Activated CD4-positive, CD25-positive, alpha-beta regulatory T cell treated with anti-CD3 and anti-CD28 coated beads, Interleukin-2, amount 50 U/mL, for 24 hours (primary cell): ENCODE measurements at places on chromosomes 11 and 22.

- peak; percentile 37 for ATAC-seq
Observed at GRCh38 chr22:41799486-41800347, 762 bp upstream of the CCDC134 start.

- peak; percentile 92 for ATAC-seq
Observed at GRCh38 chr11:110156503-110156902, 63.3 kb downstream of the ZC3H12C start.

DNA sequence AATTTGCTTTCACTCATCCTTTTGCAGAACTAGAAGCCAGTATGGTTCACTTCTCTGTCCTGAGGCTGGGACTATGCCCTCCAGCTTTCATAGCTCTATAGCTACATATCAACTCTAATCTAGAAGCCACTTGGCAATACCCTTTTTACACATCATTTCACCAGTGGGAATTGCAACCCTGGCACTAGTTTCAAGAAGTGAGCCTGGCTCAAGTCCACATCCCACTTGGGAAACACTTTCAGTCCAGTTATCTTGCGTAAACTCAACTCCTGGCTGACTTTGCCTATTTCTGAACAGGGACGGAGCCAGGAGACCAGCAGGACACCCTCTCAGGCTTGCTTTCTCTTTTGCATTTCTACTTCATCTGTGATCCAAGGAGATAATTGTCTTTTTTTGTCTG is 19.9 kb upstream of the FAT3 start:
- ATAC-seq: no peak

GRCh38 chr11:35924811-35925210 is 19.1 kb upstream of the LDLRAD3 start:
- ATAC-seq: no peak

GRCh38 chr11:16604794-16605388 is 133.6 kb upstream of the C11orf58 start:
- ATAC-seq: no peak

DNA sequence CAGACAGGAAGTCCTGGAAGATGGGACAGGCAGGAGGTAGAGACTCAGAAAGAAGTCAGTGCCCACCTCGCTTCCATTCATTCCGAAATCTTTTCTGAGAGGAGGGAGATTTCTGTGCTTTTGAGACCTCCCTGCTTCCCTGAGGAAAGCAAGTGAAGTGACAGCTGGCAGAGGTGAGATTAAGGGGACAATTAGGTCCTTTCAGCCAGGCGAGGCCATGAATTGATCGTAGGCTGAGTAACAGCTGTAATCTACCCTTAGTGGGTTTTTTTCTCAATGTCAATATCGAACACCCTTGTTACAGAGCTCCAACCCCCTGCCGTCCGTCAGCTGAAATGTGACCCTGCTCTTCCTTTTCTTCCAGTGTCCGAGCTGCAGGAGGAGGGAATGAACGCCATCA is 96.0 kb downstream of the PARVA start:
- no peak for ATAC-seq

GRCh38 chr11:68650801-68651200 is 33.5 kb upstream of the GAL start:
- ATAC-seq: no peak

DNA sequence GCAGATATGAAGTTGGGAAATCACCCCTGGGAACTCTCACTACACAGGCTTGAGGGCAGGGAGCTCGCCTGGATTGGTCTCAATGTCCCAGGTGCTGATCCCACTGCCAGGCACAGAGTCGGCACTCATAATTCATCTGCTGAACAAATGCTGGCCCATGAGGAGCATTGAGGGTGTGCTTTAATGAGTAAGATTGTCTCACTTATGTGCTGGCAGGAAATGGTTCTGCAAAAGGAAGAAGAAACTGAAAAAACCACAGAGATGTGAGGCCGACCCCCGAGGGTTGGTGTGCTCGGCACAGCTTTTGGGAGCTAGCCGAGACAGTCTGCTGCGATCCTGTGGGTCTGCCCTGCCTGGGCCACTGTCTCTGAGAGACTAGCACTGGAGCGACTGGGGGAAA is 9.4 kb downstream of the PLAAT2 start:
- ATAC-seq: peak; percentile 96

DNA sequence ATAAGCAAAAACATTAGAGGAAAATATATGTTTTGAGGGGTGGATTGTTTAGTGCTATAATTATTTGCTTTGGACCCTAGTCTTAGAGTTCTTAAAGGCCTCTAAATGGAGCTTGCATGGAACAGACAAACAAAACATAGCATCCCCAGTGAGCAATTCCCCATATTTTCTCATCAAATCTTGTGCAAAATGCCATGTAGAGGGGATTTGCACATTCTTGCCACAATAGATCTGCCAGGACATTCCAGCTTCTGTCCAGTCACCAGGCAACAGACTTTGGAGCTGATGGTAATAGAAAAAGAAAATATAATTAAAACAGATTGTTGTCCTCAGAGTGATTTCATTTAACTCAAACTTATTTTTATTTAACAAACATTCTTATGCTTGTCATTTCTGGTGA is 360.3 kb upstream of the PDGFD start:
- ATAC-seq: no peak

DNA sequence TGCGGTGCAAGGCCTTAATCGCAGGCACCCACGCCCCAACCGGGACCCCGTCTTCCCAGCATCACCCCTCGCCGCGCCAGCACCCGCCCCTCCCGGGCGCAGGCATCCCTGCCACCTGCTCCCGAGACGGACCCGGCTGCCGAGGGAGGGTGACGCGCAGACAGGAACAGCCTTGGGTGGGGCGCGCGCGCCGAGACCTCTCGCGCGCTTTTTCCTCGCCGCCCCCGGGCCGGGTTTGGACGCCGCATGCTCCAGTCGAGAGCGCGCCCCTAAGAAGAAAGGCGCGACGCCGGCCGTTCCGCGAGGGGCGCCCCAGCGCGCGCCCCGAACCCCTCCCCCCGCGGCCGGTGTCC is 504 bp downstream of the CFL1 start:
- ATAC-seq: no peak

GRCh38 chr22:44686873-44687600 is 15.0 kb upstream of the PRR5 start:
- ATAC-seq: no peak

- no peak for ATAC-seq
Observed at GRCh38 chr11:114190630-114191029, 105.6 kb upstream of the NNMT start.

GRCh38 chr22:43246188-43246587 is 59.3 kb upstream of the TTLL12 start:
- no peak for ATAC-seq

- no peak for ATAC-seq
Observed at GRCh38 chr22:33510429-33510904, 409.8 kb downstream of the LARGE1 start.

DNA sequence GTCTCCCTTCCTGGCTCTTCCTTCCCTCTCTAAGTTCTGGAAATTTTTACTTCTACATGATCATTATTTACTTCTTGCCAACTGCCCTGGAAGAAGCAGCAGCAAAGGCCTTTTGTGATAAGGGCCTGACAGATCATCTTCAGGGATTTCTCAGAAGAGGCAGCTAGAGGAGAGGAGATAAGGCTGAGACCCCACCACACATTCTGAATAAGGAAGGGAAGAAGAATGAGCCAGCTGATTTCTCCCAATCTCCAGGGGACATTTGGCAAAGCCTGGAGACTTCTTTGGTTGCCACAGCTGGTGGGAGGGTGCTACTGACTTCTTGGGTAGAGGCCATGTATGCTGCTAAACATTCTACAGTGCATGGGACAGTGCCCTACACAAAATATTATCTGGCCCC is 122.4 kb upstream of the OR9Q1 start:
- no peak for ATAC-seq

GRCh38 chr11:116730601-116731000 is 42.2 kb downstream of the BUD13 start:
- no peak for ATAC-seq

DNA sequence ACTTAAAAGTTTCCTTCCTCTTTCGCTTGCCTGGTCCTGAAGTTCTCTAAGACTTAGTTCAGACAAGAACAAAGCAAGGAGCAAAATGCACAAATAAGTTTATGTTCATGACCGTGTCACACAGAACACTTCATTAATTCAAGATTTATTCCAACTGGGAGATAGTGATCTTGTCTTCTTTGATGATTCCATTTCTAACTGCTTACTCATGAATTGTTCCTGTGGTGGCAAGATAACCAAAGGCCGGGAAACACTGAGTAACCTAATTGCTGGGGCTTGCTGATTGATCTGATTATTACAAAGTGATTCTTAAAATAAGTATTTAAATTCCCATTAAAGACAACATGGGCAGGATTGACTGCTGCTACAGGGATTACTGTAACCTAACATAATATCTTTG is 1462.9 kb upstream of the RAG2 start:
- no peak for ATAC-seq

DNA sequence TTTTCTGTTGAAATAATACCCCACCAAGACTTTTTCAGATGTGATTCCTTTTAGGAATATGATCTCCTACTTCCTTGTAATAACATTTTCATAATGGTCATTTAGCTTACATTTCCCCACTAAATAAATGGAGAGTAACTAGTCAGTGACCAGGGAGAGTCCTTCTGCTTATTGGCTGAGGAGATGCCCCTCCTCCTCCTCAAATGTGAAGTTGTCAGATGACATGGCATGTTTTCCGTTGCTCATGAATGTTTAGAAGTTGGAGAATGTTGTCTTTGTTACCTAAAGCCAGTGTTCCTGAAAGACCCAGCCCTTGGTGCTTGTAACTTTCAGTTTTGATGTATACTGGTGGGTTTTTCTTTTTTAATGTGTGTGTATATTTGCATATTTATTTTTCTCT is 38.2 kb downstream of the CSRP3 start:
- no peak for ATAC-seq

DNA sequence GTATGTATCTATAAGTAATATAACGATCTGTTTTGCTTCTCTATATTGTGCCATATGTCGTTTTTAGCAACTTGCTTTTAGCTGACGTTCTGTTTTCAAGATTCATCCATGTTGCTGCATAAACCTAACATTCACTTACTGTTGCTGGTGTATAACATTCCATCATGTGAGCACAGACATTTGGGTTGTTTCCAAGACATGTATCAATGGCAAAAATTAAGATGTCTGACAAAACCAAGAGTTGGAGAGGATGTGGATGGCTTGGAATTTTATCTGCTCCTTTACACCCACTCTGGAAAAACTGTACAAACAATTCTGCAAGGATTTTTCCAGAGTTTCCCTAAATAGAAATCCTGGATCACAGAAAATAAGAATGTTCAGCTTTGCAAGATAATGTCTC is 40.9 kb downstream of the DGCR2 start:
- ATAC-seq: no peak

GRCh38 chr11:129277198-129277843 is 85.2 kb upstream of the ARHGAP32 start:
- ATAC-seq: no peak

GRCh38 chr11:121334973-121335710 is 42.6 kb downstream of the SC5D start:
- no peak for ATAC-seq

GRCh38 chr22:23824476-23825245 is 14.1 kb downstream of the DERL3 start:
- no peak for ATAC-seq

DNA sequence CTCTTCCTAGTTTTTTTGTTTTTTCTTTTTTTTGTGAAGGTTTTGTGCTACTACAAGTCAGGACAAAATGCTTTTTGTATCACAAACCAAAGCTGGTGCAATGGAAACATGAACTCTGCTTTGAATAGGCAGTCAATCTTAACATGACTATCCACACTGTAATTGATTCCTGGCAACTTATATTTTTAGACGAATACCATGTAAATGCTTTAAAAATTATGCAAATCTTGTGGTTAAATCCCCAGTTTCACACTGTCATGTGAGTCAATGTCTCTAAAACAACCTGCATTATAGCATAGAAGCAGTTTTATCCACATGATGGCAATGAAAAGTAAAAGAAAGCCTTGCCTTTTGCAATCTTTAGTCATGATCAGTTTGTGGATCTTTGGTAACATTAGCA is 8.9 kb downstream of the TRPC6 start:
- ATAC-seq: no peak

DNA sequence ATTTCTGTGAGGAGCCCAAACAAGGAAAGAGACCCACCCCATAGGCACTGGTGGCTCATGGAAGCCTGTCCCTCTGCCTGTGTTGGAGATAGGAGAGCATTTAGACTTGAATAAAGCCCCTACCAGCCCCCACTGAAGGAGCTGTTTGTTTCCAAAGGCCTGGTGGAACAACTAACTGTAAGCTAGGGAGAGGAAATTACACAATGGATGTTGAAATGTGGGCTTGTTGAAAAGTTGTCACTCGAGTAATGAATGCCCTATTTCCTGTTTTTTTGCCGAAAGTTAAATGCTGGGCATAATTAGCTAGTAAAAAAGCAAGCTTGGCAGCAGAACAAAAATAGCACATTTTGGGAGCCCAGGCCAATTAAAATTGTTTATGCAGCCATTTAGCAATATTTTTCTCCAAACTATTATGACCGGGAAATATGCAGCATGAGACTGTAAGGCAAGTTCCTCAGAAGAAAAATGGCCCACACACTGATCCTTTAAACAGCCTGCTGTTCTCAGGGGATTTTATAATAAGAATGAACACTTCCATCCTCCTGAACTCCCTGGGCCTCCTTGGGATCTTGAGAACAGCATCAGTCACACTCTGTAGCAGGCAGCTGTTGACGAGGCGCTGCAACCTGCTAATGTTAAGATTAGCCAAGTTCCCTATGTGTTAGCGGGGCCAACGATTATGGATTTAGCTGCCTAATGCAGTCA is 38.6 kb upstream of the LMO2 start:
- no peak for ATAC-seq

- ATAC-seq: no peak
Observed at GRCh38 chr11:68806931-68807844, 34.5 kb downstream of the CPT1A start.

- no peak for ATAC-seq
Observed at GRCh38 chr11:120819437-120820365, 204.2 kb upstream of the TBCEL start.

GRCh38 chr11:113255096-113255495 is 59.3 kb upstream of the TTC12 start:
- ATAC-seq: no peak

DNA sequence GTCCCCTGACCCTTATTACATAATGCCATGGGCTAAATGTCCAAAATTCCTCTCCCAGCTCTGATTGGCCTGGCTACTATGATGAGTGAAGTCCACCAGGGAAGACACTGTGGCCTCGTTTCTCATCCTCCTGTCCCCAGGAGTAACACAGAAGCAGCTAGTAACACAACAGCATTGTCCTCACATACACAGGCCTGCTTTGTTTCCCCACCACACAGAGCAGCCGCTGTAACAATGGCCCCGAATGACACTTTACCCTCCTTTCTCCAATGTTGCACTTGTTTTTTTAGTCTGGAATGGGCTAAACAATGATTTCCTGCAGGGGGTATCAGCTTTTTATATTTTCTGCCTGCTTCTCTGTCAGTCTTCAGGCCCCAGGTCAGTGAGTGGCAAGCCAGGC is at the start of gene PRR5L:
PRR5L (plus strand) TSS at position 363 of the 400 bp plus-strand sequence. CDS start 104,834 bp downstream, outside the sequence.
- no peak for ATAC-seq

GRCh38 chr22:27997538-27997937 is 78.5 kb upstream of the PITPNB start:
- no peak for ATAC-seq

GRCh38 chr11:27408246-27408800 is 45.3 kb upstream of the CCDC34 start:
- ATAC-seq: no peak

- ATAC-seq: no peak
Observed at GRCh38 chr22:35892192-35892591, 136.4 kb downstream of the RBFOX2 start.
